Stimulated activated CD4-positive, alpha-beta T cell treated with anti-CD3 and anti-CD28 coated beads, Interleukin-4, amount 100 ng/mL, for 4 hours (primary cell): ENCODE measurements at places on chromosomes 12 and 14.
A peak's percentile ranks its signal among the peaks of the same experiment; 100 is the strongest.

GRCh38 chr12:57727758-57728395 is 10.7 kb downstream of the AGAP2 start:
- DNase-seq, result no peak

GRCh38 chr12:46553911-46554310 is 181.3 kb upstream of the SLC38A2 start:
- DNase-seq, result no peak

DNA sequence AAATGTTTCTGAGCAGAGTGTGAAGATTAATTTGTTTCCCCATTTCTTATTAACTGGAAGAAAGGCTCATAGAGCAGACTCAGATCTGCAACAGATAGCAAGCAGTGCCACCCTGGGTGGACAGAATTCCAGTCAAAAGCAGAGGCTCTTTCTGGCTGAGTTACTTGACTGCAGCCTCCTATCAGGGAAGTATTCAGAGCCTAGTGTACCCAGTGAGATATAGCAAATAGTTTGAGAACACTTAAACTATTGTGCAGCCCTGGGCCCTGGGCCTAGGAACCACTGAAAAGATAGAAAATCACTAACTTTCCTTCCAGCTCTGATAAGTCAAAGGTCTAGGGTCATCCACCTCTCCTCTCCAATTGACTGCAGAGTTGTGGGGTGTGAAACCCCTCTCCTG is 11.2 kb upstream of the AQP2 start:
- DNase-seq, result no peak

GRCh38 chr12:21827083-21827482 is 52.6 kb upstream of the KCNJ8 start:
- DNase-seq, result no peak

DNA sequence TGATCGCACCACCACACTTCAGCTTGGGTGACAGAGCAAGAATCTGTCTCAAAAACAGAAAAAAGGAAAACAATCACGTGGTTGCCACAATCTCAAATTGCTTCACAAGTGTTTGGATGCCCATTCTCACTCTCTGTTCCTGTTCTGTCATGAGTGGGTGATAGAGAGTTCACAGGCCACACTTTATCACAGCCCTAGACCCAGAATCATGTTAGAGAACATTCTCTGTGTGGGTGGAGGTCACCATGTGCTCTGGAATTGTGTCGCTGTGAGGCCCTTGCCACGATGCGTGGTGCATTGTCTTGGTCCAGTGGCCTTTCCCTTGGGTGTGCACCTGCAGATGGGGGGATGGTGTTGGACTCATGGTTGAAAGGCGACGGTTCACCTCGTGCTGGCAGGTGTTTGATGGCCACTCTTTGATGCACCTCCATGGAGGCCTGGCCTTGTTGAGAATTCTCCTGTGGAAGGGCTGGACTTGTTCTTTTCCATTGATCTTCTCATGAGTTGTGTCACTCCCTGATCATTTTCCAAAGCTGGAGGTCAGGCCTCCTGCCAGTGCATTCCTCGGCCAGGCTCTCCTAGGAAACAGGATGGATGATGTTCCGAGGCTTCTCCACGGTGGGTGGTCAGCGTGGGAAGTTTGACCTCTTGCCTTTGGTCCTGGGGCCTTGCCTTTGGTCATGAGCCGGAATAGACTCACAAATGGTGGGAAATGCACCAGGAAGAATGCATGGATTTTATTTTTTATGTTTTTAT is 91.9 kb downstream of the SLC24A4 start:
- DNase-seq, result no peak

DNA sequence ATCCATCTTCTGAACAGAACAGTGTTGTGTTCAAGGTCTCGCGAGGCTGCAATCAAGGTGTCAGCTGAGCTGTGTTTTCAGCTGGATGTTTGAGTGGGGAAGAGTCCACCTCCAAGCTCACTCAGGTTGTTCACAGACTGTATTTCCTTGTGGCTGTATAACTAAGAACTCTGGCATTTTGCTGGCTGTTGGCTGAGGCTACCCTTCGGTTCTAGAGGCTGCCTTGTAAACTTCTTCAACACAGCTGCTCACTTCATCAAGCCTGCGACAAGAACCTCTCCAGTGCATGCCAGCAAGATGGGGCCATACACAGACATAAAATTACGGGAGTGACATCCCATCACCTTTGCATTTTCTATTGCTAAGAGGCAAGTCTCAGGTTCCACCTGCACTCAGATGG is 12.7 kb downstream of the FOS start:
- DNase-seq, result no peak

DNA sequence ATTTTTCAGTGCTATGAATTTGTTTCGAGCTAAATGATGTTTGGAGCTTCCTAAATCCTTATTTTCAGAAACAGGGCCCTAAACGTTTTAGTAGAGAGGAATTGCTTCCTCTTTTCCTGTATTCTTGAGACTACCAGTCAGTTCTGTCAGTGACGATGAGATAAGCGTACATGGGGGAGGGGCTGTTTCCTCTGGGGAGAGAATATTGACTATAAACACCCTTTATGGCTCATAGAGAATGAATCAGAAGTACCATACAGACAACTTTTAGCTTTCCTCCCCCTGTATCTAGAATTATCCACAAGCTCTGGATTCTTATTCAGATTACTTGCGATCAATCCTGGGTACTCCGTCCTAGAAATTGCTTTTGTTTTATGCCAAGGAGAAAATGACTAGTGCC is 5.1 kb downstream of the TBK1 start:
- peak; percentile 58 for DNase-seq

- no peak for DNase-seq
Measured at GRCh38 chr12:46179693-46180452, 89.0 kb downstream of the SLC38A1 start.

- DNase-seq, result no peak
Measured at GRCh38 chr12:93048656-93049055, 119.6 kb upstream of the EEA1 start.

- DNase-seq, result no peak
Measured at GRCh38 chr12:114218136-114218535, 187.8 kb downstream of the TBX5 start.

- DNase-seq, result no peak
Measured at GRCh38 chr12:122609732-122610131, 82.7 kb downstream of the KNTC1 start.

DNA sequence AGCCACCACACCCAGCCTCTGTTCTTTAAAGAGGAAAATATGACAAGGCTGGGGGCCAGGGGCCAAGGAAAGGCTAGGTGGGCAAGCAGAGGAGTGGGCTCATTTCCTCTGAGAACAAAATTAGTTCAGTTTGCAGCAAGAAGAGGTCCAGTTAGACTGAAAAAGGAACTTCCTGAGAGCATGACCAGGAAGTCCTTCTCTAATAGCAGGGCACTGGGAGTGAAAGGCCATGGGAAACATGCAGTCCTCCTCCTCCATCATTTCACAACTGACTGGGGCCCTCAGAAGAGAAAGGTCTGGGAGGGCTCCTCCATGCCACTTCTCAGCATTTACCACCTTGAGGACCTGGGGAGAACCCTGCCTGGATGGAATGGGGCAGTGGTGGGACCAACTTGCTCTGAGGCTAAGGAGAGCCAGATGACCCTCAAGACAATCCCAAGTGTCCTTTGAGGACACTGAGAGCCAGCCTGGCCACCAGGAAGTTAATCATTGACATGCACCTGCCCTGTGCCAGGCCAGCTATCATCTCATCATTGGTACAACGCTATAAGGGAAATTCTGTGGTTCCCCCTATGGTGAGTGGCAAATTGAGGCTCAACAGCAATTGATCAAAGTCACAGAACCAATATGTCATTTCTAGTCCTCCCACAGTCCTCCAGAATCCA is 2.0 kb downstream of the AQP2 start:
- no peak for DNase-seq

- no peak for DNase-seq
Measured at GRCh38 chr12:68609998-68610369, 715 bp upstream of the RAP1B start.

- no peak for DNase-seq
Measured at GRCh38 chr12:66453120-66453519, 150.8 kb downstream of the HELB start.

DNA sequence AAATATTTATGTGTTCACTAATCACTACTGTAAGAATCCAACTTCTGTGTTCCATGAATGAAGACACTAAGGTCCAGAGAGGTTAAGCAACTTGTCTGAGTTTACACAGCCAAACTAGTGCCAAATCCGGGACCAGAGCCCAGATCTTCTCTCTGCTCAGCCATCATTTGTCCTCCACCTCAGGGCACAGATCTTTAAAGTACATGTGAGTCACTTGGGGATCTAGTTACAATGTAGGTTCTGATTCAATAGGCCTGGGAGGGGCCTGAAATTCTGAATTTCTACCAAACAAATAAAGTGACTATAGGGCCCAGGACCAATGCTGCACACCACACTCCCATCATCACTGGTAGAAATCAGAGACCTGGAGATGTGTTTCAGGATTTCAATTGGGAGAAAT is 162.9 kb downstream of the GXYLT1 start:
- DNase-seq, result no peak

- DNase-seq, result no peak
Measured at GRCh38 chr12:3523058-3523457, 32.1 kb downstream of the PRMT8 start.

- DNase-seq, result no peak
Measured at GRCh38 chr12:89899651-89900050, 191.0 kb upstream of the ATP2B1 start.

- DNase-seq, result peak; percentile 97
Measured at GRCh38 chr12:57087010-57087690, 1.8 kb upstream of the NAB2 start.

DNA sequence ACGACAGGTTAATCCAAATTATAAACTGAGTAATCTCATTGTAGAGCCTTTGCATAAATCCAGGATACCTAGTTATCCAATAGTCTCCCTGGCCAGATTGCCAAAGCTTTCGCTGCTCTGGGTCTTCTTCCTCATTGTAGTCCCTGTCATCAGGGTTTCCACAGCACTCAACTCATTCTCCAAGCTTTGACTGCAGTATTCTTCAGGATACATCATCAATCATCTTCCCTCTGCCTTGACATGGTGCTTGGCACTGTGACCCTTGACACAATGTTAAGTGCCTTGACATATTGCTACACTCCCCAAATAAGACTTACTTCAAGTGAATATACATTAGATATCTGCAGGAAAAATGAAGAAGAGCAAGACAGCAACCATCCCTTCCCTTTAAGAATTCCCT is 60.1 kb upstream of the RESF1 start:
- no peak for DNase-seq

DNA sequence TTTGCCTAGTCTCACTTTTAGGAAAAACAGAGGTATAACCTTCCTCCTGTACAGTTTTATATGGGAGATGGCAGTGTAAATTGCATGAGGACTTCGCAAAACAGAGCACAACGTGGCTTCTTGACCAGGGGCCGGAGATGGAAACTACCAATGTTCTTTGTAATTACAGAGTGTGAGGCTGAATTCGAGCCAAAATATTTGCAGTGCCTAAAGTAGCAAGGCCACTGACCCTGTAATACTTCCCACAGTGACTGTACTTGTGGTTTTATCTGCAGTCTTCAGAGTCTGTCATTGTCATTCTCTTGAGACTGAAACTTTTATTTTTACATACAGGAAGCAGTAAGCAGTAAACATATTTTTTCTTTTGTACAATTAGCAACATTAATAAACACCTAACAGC is 98.9 kb downstream of the RERG start:
- DNase-seq, result no peak

GRCh38 chr12:109387425-109388166 is 39.9 kb downstream of the MYO1H start:
- DNase-seq, result no peak

DNA sequence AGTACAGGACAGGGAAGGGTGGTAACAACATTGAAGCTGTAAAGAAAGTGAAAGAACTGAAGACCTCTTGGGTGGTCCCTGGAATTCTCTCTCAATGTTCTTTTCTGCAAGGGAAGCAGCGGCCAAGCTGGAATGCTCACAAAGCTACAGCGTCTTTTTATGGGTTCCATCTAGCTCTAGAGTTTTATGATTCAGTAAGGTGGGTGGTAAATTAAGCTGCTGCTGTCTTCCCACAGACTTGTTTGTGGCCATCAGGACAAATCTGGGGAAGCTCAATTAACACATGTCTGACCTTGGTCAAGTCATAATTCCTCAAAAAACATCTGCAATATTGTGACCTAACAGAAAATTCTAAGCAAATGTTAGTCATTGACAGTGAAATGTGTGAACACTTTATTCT is 139.1 kb downstream of the MED13L start:
- no peak for DNase-seq

GRCh38 chr14:88417594-88417993 is 32.1 kb downstream of the SPATA7 start:
- no peak for DNase-seq

DNA sequence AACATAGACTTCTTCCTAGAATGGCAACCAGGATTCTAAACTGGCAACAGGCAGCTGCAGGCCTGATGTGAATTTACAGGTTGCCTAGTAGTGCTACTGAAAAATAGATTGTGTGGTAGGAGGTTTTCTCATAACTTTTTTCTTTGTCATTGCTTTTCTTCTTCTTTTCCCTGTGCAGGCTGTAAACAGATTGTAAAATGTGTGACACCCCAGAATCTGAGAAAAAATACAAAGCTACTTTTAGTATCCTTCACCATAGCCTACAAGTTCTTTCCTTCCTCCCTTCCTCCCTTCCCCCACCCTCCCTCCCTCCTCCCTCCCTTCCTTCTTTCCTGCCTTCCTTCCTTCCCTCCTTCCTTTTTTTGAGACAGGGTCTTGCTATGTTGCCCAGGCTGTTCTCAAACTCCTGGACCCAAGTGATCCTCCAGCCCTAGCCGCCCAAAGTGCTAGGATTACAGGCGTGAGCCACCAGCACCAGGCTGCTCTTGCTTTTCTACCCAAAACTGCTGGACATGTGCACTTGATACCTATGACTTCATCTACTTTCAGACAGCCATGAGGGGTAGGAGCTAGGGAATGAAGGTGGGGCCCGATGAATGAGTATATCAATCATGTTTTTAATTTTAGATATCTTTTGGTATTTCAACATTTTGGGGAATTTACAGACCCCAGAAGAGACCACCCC is 114.2 kb upstream of the EEA1 start:
- DNase-seq, result no peak

DNA sequence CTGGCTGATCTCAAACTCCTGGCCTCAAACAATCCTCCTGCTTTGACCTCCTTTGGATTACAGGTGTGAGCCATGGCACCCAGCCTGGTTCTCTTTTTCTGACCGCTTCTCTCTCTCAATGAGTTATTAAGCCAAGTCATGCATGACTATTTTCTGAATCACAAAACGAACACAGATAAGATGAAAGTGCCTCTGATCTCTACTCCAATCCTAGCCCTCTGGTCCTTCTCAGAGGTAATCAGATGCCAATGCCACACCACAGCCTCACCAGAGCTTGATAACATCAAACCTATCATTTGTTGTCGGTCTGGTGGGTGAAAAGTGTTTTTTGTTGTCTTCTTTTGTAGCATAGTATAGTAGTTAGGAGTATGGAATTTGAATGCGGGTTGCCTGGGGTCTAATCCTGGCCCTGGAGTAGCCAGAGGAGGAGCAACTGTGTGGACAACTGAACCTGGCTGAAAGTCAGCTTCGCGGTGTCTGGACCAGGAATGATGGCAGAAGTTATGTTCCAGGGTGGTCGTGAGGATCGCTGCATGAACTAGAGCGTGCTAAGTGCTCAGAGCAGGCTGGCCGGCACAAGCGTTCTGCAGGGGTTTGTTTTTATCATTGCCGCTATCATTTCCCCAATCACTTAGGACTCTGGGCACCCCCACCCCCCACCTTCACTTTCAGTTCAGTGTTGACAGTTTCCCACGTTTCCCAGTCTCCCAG is 77.9 kb downstream of the SPRING1 start:
- DNase-seq, result no peak

- no peak for DNase-seq
Measured at GRCh38 chr12:80818878-80819277, 102.2 kb downstream of the MYF5 start.

- no peak for DNase-seq
Measured at GRCh38 chr14:97382616-97383226, 585.5 kb downstream of the VRK1 start.
